ENCODE measurements at places on chromosomes 16 and 17. TPM values are rescaled to one million over a fixed set of nuclear protein-coding genes. Genes with fewer than 3 reads are reported as not detected.
A peak's percentile ranks its signal among the peaks of the same experiment; 100 is the strongest.

- no peak overlapping the region for H3K27ac ChIP-seq
- peaks cover 7% of the 10 kb centered on the region for H3K4me1 ChIP-seq
- peak; percentile 68 for DNase-seq
- H3K36me3 ChIP-seq: peaks cover 14% of the 10 kb centered on the region
These were observed 118.3 kb downstream of the BANP start for GRCh38 chr16:88069397-88070168.

- no peak for DNase-seq
- H3K36me3 ChIP-seq: no peaks in the 10 kb centered on the region
- no peak overlapping the region for H3K27ac ChIP-seq
These were observed 92.0 kb downstream of the MAP2K6 start for GRCh38 chr17:69506489-69506888.

- no peak for DNase-seq
- H3K4me3 ChIP-seq: no peak overlapping the region
- H3K36me3 ChIP-seq: peaks cover 9% of the 10 kb centered on the region
- H3K27ac ChIP-seq: peak overlapping the region; percentile 88
- no peaks in the 10 kb centered on the region for H3K27me3 ChIP-seq
- H3K4me1 ChIP-seq: peaks cover 53% of the 10 kb centered on the region
These were observed 5.5 kb downstream of the PCGF2 start for GRCh38 chr17:38742411-38743308.

DNA sequence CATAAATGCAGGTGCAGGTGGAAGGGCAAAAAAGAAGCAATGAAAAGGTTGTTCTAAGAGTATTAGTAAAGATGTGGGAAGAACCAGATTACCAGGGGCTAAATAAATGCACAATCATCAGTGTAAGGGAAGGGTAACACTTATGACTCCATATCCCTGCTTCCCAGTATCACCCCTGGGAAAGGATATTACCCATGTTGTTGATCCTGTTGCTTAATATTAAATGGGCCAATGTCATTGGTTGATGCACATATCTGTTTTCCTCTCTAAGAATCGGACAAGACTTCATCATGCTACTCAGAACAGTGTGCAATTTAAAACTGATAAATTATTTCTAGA lies 34.7 kb upstream of the ABCA6 start:
- no peak for DNase-seq
- H3K4me3 ChIP-seq: no peak overlapping the region
- peaks cover 10% of the 10 kb centered on the region for H3K4me1 ChIP-seq
- no peak overlapping the region for H3K27ac ChIP-seq

DNA sequence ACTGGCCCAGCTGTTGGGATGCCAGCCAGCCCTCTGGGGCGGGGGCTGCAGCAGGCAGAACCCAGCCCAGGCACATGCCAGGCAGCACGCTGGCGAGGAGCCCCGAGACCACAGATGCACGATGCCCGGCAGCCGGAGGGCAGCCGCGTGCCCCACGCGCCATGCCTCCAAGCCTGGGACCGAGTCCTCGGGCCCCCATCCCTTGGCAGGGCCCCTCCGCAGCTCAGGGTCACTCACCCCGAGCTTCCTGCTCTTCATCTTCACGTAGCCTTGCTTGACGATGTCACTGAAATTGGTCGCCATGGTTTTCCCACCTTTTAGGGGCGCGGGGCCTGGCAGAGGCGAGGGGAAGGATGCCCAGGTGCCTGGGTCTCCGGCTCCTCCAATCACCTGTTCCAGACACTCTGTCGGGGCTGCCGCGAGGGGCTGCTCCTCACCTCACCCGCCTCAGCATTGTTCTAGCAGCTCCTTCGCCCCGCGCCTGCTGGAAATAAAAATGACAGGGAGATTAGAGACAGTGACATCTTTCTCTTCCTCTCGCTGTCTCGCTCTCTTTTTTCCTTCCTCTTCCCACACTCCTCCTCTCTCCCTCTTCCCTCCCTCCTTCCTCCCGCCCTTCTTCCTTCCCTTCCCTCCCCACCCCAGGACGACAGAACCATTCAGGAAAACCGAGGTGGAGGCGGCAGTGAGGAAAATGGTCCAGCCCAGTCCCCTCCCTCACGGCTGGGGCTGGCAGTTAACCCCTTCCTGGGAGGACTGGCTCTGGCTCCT lies 6.9 kb downstream of the DOK4 start:
- H3K27ac ChIP-seq: peak overlapping the region; percentile 53
- H3K27me3 ChIP-seq: no peaks in the 10 kb centered on the region
- peak overlapping the region; percentile 83 for H3K4me3 ChIP-seq
- H3K36me3 ChIP-seq: no peaks in the 10 kb centered on the region

DNA sequence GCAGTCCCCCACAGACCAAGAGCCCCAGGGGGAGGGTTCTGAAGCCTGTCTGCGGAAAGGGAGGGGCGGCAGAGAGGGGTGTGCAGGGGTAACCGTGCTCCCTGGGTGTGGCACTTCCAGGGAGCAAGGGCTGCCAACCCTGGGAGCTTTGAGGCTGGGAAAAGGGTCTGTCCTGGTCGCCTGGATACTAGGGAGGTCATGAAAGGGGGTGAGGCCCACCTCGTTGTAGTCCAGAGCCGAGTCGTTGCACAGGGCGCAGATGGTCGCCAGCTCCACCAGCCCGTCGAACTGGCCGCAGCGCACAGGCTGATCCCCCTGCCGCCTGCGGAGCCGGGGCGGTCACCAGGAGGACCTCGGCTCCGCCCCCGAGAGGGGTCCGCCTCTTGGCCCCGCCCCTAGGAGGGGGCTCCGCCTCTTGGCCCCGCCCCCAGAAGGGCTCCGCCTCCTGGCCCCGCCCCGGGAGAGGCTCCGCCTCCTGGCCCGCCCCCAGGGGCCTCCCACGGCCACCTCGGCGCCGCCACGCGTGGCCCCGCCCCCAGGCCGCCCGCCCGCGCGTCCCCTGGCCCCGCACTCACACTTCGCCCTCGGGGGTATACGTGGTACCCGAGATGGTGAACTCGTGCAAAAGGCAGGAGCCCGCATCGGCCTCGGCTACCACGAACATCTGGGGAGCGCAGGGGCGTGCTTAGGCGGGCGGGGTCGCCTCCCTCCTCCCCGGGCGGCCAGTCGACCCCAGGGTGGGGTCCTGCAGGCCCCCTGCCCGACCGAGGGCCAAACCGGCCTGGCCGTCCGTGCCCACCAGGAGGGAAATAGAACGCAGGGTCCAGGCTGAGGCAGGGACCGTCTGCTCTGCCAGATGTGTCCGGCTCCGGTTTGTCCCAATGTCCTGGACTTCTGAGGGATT lies 19.5 kb downstream of the ATP2A3 start:
- no peak for DNase-seq
- H3K27me3 ChIP-seq: peaks cover 4% of the 10 kb centered on the region
- H3K36me3 ChIP-seq: peaks cover 1% of the 10 kb centered on the region
- peak overlapping the region; percentile 5 for H3K4me3 ChIP-seq

DNA sequence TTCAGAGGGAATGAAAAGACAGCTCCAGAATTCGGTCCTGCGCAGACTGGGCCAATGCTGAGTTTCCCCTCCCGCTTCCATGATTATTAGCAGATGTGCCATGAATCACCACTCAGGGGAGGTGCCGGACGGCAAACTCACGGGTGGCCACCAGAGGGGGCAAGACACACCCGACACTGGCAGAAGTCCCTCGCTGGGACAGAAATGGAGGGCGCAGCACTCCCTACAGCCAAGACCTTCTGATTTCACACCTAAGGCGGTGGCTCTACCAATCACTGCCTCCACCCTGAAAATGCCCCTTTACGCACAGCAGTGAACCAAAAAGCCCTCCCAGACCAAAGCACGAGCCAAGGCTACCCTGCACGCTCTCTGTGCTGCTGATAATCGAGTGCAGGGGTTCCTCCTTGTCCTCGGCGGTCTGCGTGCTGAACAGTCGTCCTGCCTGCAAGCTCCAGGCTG lies 26.8 kb downstream of the TRAP1 start:
- H3K27ac ChIP-seq: peak overlapping the region; percentile 71
- peak; percentile 95 for DNase-seq
- H3K4me3 ChIP-seq: peak overlapping the region; percentile 45
- no peaks in the 10 kb centered on the region for H3K27me3 ChIP-seq
- peaks cover 16% of the 10 kb centered on the region for H3K36me3 ChIP-seq
- H3K4me1 ChIP-seq: peaks cover 12% of the 10 kb centered on the region

DNA sequence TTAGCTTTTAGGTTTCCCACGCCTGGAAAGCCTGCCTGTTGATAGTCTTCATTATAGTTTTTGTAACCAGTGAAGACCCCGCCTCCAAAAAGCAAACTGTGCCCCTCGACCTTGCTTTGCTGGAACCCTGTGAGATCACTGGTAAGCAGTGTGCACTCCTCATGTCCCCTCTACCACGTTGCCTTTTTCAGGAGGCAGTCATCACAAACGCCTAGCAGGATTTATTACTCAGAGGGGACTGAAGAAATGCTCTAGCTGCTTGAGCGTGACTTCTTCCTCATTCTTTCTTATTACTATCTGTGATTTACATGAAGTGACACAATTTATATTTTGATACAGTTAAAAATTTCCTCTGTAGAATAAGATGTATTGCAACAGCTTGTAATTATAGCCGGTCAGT lies 6.5 kb upstream of the KRTAP3-1 start:
- no peak overlapping the region for H3K27ac ChIP-seq
- H3K36me3 ChIP-seq: no peaks in the 10 kb centered on the region
- H3K27me3 ChIP-seq: no peaks in the 10 kb centered on the region

SECTM1 gene
- 2.1 TPM for total RNA-seq

GRCh38 chr17:8488901-8489300 lies 53.2 kb downstream of the NDEL1 start:
- H3K4me3 ChIP-seq: no peak overlapping the region
- peaks cover 61% of the 10 kb centered on the region for H3K36me3 ChIP-seq
- H3K27me3 ChIP-seq: no peaks in the 10 kb centered on the region
- H3K27ac ChIP-seq: peak overlapping the region; percentile 84

DNA sequence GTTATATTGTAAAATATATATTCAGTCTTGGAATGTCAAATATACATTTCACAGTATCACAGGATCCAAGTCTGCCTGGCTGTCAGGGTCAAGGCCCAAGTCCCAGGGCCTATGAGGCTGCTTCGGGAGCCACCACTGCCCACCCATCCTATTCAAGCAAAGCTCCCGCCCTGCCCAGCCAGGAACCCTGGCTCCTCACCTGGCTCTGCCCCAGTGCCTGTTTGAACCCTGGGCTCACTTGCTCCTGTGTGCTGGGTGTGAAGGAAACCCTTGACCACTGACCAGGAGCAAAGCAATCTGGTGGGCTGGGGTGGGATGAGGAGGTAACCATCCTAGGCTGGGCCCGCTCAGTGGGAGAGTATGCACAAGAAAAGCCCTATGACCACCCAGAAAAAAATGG lies 27.0 kb downstream of the ITGAE start:
- H3K36me3 ChIP-seq: no peaks in the 10 kb centered on the region
- peaks cover 10% of the 10 kb centered on the region for H3K4me1 ChIP-seq
- no peak for DNase-seq
- H3K4me3 ChIP-seq: no peak overlapping the region
- no peaks in the 10 kb centered on the region for H3K27me3 ChIP-seq

DNA sequence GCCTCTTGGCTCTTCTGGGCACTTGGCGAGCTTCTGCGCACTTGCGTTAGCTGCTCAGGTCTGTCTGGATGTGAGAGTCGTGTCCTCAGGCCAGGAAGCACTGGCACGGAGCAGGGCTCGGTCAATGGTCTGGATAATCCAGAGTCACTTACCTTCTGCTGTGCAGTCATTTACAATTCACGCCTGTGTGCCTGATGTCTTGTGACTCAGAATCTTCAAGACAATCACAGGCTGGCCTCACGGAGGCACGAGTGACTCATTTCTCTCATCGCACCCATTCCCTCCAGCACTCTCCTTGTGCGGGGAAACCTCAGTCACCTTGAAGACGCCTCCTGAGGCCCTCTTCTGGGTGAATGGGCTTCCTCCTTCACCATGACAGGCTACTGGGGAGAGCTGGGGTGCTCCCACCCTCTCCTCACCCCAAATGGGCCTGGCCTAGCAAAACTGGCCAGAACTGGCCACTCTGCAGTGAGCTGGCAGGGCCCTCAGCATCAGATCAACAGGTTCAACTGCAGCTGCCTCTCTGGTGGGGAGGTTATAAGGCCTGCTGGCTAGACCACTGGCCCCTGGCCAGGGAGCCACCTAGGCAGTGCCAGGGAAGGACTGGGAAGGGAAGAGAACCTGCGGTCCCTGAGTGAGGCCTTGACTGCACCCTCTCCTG lies 1.9 kb upstream of the CAPN15 start:
- peaks cover 45% of the 10 kb centered on the region for H3K4me1 ChIP-seq
- H3K27ac ChIP-seq: peak overlapping the region; percentile 99
- no peaks in the 10 kb centered on the region for H3K27me3 ChIP-seq
- no peak for DNase-seq
- H3K36me3 ChIP-seq: peaks cover 2% of the 10 kb centered on the region

DNA sequence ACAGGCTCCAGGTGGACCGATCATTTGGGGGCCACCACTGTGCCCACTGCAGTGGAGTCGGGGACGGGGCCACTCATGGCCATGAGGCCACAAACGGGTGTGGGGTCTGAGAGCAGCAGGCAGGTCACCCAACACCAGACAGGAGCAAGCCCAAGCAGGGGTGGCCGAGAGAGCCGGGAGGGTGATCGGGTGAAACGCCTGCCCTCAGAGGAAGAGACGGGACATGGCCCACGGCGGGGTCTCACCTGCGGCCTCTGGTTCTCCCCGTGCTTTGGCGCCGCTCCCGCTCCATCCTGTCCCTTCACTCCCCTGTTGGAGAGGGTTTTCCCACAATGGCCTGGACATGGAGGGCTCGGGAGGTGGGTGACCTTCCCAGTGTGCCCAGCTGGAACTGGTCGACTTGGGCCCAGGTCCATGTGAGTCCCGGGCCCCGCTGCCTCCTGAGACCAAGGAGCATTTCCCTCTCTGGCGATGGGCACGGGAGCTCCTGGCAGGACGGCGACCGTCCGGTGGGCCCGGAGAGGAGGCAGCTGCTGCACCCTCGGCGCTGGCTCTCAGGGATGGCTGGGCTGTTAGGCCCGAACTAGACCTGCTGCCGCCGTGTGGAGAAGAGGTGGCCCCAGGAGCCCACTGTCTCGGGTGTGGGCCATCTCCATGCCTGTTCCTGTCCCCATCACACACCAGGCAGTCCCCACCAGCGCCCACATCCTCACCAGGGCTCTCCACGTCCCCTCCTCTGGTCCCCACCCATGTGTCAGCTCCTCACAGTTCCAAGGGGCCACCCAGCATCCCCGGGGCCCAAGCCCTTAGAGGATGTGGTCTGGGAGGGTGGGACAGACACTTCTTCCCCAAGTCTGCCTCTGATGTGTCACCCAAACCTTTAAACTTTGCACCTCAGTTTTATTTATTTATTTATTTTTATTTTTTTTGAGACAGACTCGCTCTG lies 13.4 kb upstream of the BAHCC1 start:
- no peaks in the 10 kb centered on the region for H3K4me1 ChIP-seq
- H3K36me3 ChIP-seq: no peaks in the 10 kb centered on the region
- H3K27me3 ChIP-seq: no peaks in the 10 kb centered on the region
- no peak overlapping the region for H3K4me3 ChIP-seq

GRCh38 chr17:40556884-40557414 lies 8.3 kb downstream of the CCR7 start:
- DNase-seq: no peak
- H3K4me3 ChIP-seq: no peak overlapping the region
- no peak overlapping the region for H3K27ac ChIP-seq
- H3K36me3 ChIP-seq: no peaks in the 10 kb centered on the region
- H3K4me1 ChIP-seq: peaks cover 62% of the 10 kb centered on the region
- H3K27me3 ChIP-seq: no peaks in the 10 kb centered on the region

Data from chondrocyte (in vitro differentiated cells).